G401 (cell line): ENCODE measurements at places on chromosomes 13 and 19. TPM values are rescaled to one million over a fixed set of nuclear protein-coding genes. Genes with fewer than 3 reads are reported as not detected.

GRCh38 chr19:34960940-34961679 lies 2.9 kb downstream of the ZNF792 start:
- no peak for DNase-seq

DNA sequence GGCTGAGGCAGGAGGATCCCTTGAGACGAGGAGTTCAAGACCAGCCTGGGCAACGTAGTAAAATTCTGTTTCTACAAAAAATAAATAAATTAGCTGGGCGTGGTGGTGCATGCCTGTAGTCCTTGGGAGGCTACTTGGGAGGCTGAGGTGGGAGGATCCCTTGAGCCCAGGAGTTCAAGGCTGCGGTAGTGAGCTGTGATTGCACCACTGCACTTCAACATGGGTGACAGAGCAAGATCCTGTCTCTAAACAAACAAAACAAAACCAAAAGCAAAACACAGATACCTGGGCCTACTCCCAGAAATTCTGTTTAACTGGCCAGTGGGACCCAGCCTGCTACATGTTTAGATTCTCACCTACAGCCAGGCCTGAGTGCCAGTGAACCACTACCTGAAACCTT lies 74.6 kb upstream of the MEDAG start:
- no peak for DNase-seq

DNA sequence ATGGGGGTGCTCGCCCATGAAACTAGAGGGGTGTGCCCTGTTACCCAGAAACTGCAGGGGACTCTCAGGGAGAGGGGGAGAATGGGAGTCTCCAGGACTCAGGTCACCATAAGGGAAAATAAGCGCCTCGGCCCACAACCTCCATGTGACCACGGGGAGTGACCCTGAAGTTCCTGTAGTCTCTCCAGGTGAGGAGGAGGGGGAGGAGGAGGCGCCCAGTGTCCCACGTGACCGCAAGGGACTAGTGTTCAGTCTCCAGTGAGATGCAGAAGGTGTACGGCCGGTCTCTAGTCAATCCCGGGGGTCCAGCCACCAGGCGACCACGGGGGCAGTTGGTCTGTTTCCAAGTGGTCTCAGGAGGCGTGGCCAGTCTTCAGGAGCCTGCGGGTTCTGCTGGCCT lies 16.0 kb downstream of the TM6SF2 start:
- no peak for DNase-seq

DNA sequence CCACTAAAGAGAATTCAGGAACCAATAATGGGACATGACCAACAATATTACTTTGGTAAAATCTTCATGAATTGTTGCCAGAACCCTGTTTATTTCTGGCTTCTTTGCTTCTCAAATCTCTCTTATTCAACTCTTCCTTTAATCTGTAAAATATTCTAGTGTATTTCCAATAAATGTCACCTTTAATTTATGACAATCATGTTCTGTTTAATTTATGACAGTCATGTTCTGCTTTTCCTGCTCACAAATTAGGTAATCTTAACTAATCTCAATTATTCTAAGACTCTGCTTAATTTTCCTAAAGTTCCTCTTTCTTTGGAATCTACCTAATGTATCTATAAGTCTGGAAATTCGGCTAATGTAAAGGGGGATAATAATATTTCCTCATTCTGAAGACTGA lies 847.6 kb upstream of the KLHL1 start:
- DNase-seq, result no peak

ZNF525 gene
- total RNA-seq, result 11.9 and 23.0 TPM in 2 replicates

GRCh38 chr13:74037762-74038161 lies 96.4 kb downstream of the KLF12 start:
- DNase-seq, result no peak

DNA sequence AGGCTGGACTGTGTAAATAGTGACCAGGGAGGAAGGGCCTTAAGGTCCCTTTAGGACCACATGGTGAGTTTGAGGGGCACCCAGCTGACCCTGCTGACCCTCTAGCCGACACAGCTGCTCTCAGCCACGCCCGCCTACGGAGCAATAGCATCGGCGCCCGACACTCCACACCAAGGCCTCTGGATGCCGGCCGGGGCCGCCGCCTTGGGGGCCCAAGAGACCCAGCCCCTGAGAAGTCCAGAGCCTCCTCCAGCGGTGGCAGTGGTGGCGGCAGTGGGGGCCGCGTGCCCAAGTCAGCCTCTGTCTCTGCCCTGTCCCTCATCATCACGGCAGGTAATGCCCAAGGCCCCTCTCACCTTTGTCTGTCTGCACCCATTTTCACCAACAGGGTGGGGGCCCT lies 8.6 kb upstream of the PIK3R2 start:
- DNase-seq, result no peak

DNA sequence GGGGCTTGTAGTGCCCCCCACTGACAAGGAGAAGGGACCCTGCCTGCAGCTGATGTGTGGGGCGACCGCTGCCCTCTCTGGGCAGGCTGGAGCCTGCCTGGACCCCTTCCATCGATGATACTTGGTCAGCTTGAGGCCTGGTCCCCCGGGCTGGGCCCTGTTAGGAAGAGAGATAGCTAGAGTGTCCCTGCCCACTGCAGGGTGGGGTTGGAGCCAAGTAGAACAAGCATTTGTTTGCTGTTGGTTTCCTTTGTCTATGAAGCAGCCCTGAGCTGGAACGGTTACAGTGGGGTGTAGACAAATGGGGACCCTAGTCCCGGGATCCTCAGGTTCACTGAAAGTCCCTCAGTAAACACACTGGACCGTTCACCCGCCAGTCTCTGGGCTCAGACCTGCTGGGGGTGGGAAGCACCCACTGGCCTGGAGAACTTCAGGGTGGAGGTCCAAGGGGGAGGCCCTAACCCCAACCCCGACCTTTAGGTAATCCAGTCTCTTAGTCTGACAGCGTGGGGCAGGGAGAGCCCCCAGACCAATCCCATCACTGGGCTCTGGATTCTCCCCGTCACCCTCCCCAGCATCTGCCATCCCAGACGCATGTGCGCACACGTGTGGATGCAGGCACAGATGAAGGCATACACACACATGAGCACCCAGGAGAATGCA lies 204.8 kb upstream of the ZNF536 start:
- no peak for DNase-seq

ZNF442 gene
- 2.5 and 7.7 TPM in 2 replicates for total RNA-seq

IZUMO2 gene
- not detected in 2 replicates for total RNA-seq

DNA sequence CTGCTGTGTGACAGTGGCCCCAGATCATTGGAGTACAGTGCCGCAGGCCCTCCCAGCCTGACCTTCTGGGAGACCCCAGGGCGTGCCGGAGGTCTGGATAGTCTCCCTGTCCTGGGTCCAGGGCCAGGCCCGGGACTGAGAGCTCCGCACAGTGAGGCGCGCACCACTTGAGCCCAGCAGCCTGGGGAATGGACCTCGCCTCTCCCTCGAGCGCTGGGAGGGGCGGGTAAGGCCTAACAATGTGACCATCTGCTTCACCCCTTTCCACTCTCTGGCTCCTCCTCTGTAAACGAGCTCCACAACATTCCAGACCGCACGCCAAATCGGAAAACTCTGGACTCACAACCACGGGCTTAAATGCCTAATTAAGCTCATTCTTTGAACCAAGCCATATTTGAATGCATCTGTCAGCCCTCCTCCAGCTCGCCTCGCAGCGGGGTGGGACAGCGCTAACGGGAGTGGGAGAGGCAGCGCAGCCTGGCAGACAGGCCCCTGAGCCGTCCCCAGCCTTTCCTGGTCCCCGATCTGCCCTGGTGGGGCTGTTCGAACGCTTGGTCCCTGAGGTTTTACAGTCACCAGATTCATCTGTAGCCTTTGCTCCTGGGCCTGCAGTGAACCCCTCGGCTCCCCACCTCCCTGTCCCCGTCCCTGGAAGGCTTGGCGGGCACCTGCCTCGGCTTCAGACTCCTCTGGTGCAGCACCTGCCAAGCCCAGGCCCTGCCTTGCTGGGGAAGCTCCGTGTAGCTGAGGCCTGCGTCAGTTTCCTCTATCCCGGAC lies 120.7 kb upstream of the VSTM2B start:
- DNase-seq, result peak; percentile 77

CEACAM4 gene
- total RNA-seq, result not detected in 2 replicates

FAM32A gene
- total RNA-seq, result 161 and 172 TPM in 2 replicates

- DNase-seq, result no peak
Observed at GRCh38 chr13:57857945-57858344, 226.4 kb downstream of the PCDH17 start.

DNA sequence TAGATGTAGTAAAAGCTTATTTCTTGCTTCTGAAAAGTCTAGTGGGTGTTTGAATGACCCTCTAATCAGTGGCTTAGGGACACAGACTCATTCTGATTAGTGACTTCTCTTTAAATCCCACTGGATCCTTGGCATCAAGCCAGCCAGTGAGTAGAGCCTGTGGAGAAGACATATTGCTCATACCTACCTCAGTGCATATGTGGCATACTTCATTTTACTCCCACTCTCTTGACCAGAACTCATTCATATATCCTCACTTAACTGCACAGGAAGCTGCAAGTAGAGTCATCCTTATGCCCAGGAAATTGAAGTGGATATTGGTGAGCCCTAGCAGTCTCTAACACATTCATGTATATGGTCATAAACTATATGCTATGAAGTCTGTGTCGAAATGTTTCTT lies 148.3 kb downstream of the PDS5B start:
- peak; percentile 25 for DNase-seq

- peak; percentile 39 for DNase-seq
Observed at GRCh38 chr19:45769821-45770191, 754 bp upstream of the SIX5 start.

NANOS2 gene
- total RNA-seq, result 0.07 TPM in 1 of 2 replicates, not detected in the other

DNA sequence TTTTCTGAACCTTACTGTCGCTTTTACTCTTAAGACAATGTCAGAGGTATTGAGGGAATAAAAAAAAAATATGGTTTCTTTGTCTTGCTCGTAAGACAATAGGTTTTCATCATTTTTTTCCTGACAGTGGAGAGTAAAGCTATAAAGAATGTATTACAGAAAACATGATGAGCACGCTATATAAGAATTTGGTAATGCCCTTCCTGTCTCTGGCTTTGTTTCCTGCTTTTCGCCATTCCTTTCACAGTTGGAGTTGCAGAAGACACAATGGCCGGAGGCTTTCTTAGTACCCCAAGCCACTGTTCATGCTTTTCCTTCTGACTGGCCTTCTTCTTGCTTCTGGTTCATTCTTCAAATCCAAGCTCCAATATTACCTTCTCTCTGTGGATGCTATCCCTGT lies 101.0 kb upstream of the DACH1 start:
- no peak for DNase-seq
